T-helper 9 cell (primary cell): ENCODE measurements at places on chromosomes 2 and 18.

GRCh38 chr2:235325151-235325550 lies 168.7 kb upstream of the AGAP1 start:
- no peak for DNase-seq

GRCh38 chr2:130850788-130851623 lies 14.3 kb downstream of the ARHGEF4 start:
- no peak for DNase-seq

- no peak for DNase-seq
Measured at GRCh38 chr18:35466815-35467623, 30.7 kb downstream of the INO80C start.

- no peak for DNase-seq
Measured at GRCh38 chr2:34098256-34098655, 499.2 kb upstream of the FAM98A start.

- no peak for DNase-seq
Measured at GRCh38 chr2:224910574-224910925, 131.7 kb downstream of the DOCK10 start.

- DNase-seq = no peak
Measured at GRCh38 chr2:107719836-107720235, 106.9 kb upstream of the RGPD4 start.

- no peak for DNase-seq
Measured at GRCh38 chr2:181849601-181850000, 41.9 kb upstream of the ITPRID2 start.

DNA sequence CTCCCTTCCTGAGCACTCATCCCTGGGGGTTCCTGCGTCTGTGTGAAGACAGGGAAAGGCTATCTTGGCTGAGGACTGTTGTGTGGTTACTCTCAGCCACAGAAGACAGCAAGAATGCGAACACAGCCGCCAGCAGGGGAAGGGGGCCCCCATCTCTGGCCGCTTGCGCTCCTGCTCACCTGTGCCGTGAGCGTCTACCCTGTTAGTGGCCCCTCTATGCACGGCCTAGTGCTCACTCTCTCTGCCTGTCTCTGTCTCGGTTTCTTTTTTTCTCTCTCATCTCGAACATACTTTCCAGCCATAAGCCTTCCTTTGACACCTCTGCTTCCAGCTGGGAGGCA lies 206.7 kb upstream of the APCDD1 start:
- DNase-seq = no peak

GRCh38 chr2:105800036-105800713 lies 55.5 kb downstream of the NCK2 start:
- DNase-seq = no peak

- DNase-seq = no peak
Measured at GRCh38 chr18:63527251-63527650, 14.9 kb upstream of the SERPINB12 start.

DNA sequence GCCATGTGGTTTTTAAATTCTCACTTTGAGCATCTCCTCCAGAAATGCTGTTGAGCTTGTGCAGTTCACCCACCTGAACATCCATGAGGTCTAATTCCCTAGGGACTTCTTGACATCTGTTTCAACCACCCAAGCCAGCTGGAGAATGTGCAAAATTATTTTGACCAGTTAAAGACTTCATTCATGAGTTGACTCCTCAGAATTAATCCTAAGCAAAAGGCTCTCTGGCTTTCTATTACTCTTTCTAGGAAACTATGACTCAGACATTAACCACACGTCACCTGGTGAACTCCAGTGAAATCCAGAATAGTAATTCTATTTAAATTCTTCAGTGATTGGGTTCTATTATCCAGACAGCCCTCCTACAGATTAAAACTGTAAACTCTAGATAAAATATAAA lies 247.5 kb downstream of the NBAS start:
- no peak for DNase-seq

DNA sequence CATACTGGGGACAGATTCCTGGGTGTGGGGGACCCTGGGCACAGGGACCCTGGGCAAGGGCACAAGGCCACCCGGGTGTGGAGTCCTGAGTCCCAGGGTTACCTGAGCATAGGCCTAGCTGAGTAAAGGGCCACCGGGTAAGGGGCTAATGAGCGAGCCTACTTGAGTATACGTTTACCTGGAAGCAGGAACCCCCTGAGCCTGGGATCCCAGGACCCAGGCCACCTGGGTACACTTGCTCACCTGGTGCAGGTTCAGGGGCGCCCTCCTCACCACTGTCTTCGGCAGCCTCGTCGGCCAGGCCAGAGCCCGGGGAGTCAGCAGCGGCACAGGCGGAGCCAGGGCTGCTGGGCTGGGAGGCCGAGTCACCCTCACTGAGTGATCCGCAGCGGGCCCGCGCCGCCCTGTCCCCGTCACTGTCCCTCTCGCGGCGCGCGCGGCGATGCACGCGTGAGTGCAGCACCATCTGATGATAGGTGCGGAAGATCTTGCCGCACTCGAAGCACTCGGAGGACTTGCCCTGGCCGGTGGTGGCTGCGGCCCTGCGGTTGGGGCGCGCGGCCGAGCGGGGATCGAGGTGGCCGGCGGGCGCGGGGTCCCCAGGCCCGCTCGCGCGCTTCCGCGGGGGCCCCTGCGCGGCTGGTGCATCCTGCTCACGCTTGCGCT lies 53.9 kb downstream of the ZNF516 start:
- no peak for DNase-seq

DNA sequence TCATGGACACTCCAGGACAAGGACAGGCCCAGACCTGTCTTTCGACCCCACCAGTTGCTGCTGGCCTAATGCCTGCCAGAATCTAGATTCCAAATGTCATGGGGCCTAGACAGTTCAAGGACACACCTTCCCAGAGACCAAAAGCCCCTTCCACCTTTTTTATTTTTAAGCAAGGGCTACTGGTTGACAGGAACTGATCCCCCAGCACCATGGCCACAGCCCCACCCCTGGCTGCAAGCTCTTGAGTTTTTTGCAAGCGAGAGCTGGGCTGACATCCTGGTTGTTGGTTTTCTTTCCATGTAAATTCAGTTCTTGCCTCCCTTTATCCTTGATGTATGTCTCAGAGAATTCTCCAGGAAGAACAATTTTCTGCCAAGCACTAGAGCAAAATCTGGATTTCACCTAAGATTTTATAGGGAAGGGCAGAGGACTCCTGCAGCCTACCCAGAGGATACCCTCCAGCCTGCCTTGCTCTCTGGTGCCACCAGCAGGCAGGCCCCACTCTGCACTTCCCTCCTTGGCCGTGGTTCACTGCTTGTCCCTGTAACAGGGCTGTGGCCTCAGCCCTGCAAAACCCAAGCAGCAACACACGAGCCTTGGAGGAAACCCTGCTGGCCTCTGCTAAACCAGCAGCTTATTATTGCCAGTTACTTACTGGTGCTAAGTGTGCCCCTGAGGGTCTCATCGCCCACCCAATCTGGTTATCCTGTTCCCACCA lies 97.7 kb downstream of the TWIST2 start:
- DNase-seq = no peak

- DNase-seq = no peak
Measured at GRCh38 chr18:69399253-69399652, 1.4 kb upstream of the DOK6 start.
